ENCODE measurements at places on chromosomes 1 and 21.

- peaks cover 9% of the 10 kb centered on the region for H3K4me1 ChIP-seq
- DNase-seq: no peak
- H3K36me3 ChIP-seq: no peaks in the 10 kb centered on the region
- no peaks in the 10 kb centered on the region for H3K27me3 ChIP-seq
- no peak overlapping the region for H3K4me3 ChIP-seq
These were observed 72.5 kb downstream of the ENAH start for GRCh38 chr1:225580238-225581099.

GRCh38 chr1:93614986-93615581 is 66.6 kb downstream of the BCAR3 start:
- H3K4me1 ChIP-seq: peaks cover 32% of the 10 kb centered on the region
- no peak overlapping the region for H3K4me3 ChIP-seq
- no peaks in the 10 kb centered on the region for H3K27me3 ChIP-seq
- no peak for DNase-seq
- H3K36me3 ChIP-seq: no peaks in the 10 kb centered on the region

DNA sequence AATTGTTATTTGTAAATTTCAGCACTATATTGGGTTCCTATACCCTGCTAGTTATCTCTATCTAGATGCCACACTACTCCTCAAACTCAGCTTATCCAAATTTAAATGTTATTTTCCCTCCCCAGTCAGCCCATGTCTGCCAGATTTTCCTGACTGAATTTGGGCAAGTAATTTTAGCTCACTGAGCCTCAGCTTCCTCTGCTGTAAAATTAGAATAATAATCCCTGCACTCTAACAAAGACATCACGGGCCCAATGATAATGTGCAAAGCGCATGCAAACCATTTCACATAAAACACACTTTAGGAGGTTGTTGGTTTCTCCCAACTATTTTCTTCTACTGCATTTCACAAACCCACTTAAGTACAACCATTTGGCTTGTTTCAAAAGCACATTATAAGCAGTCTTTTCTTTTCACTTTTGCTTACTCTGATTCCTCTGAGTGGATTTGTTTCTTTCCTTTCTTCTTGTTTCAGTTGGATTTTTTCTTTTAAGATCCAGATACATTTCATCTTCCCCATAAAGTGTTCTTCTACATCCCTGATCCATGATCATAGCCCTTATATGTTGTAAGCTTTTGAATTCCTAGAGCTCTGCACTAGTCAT is 152.8 kb upstream of the DPT start:
- H3K4me3 ChIP-seq: no peak overlapping the region
- H3K27me3 ChIP-seq: no peaks in the 10 kb centered on the region
- no peak overlapping the region for H3K27ac ChIP-seq
- DNase-seq: no peak
- H3K36me3 ChIP-seq: no peaks in the 10 kb centered on the region
- peaks cover 29% of the 10 kb centered on the region for H3K4me1 ChIP-seq

DNA sequence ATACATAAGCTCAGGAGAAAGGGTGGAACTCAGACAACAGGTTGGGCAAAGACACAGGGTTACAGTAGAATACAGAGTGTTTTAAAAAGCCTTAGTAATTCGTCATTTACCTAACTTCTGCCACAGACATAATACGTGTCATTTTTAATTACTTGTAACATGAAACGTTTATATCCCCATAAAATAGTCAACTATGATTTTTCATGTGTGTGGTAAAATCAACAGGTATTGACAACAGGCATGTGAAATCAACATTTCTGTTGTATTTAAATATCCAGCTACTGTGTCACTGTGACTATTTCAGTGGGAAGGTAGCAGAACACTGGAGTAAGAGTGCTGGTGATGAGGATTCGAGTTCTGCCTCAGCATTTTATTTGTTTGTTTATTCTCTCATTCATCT is 5.7 kb downstream of the FAM163A start:
- DNase-seq: no peak
- peaks cover 24% of the 10 kb centered on the region for H3K27me3 ChIP-seq
- no peaks in the 10 kb centered on the region for H3K36me3 ChIP-seq
- H3K4me1 ChIP-seq: peaks cover 6% of the 10 kb centered on the region

GRCh38 chr21:28568692-28569091 is 424.0 kb downstream of the LTN1 start:
- H3K4me3 ChIP-seq: no peak overlapping the region
- no peaks in the 10 kb centered on the region for H3K4me1 ChIP-seq
- no peak overlapping the region for H3K27ac ChIP-seq
- no peaks in the 10 kb centered on the region for H3K36me3 ChIP-seq

DNA sequence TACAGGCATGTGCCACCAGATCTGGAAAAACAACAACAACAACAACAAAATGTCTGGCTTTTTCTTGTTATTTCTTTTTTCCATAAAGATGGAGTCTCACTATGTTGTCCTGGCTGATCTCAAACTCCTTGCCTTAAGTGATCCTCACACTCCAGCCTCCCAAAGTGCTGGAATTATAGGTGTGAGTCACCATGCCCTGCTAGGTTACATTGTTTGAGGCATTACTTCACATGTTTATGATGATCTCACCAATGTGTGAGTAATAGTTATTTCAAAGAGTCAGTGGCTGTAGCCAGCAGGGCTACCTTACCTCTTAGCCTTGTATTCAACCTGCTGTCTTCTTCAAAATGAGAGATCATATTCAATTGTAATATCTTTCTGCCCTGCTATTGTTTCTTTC is 445.7 kb downstream of the AMY1C start:
- DNase-seq: no peak
- H3K27me3 ChIP-seq: no peaks in the 10 kb centered on the region
- H3K27ac ChIP-seq: no peak overlapping the region
- H3K4me1 ChIP-seq: no peaks in the 10 kb centered on the region

DNA sequence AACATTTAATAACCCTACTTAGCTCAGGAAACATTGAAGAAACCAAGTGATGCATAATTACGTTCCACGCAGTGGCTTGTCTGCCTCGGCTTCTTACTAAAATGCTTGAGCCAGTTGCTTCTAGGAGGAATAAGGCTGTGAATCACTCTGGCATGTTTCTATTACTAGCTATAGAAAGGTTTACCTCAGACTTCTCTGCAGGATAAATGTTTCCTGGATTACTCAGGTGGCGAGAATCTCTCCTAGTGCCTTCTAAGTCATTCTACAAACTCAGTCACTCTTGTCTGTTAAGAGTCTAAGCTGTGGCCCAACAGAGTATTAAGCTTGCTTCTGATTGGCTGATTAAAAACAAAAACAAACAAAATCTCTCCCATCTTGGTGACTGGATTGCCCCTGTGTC is 92.0 kb upstream of the RALGPS2 start:
- H3K4me1 ChIP-seq: no peaks in the 10 kb centered on the region
- H3K27ac ChIP-seq: no peak overlapping the region
- no peaks in the 10 kb centered on the region for H3K36me3 ChIP-seq
- DNase-seq: no peak
- no peaks in the 10 kb centered on the region for H3K27me3 ChIP-seq
- H3K4me3 ChIP-seq: no peak overlapping the region

DNA sequence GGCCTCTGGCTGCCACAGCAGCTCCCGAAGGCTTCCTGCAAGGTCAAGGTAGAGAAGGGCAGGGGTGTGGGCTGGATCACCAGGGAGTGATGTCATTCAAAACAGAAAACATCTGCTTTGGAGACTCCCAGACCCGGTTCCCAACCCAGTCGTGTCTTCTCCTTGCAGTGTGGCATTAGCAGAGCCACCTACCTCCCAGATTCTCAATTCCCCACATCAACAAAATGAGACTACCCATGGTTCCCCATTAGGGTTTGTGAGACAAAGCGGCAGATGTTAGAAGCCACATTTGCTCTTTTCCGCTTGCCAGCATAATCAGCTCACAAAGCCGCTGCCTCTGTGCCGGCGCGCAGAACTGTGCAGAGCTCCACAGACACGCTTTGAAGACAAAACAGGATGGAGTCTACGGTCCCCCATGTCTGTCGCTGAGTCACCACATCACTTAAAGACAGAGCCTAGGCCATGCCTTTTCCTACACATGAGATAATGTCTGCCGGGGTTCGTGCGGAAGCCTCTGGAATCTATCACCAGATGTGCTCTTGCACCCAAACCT is 12.5 kb downstream of the KIF17 start:
- H3K27ac ChIP-seq: no peak overlapping the region
- no peaks in the 10 kb centered on the region for H3K4me1 ChIP-seq
- H3K4me3 ChIP-seq: no peak overlapping the region
- no peaks in the 10 kb centered on the region for H3K36me3 ChIP-seq
- H3K27me3 ChIP-seq: no peaks in the 10 kb centered on the region
- DNase-seq: no peak

GRCh38 chr21:41111681-41112080 is 56.3 kb upstream of the BACE2 start:
- H3K27ac ChIP-seq: no peak overlapping the region
- peaks cover 5% of the 10 kb centered on the region for H3K4me1 ChIP-seq
- no peak overlapping the region for H3K4me3 ChIP-seq
- DNase-seq: no peak
- no peaks in the 10 kb centered on the region for H3K36me3 ChIP-seq
- H3K27me3 ChIP-seq: no peaks in the 10 kb centered on the region

GRCh38 chr1:34396042-34396441 is 219.3 kb downstream of the C1orf94 start:
- H3K27ac ChIP-seq: no peak overlapping the region
- no peak overlapping the region for H3K4me3 ChIP-seq
- H3K36me3 ChIP-seq: no peaks in the 10 kb centered on the region
- H3K4me1 ChIP-seq: no peaks in the 10 kb centered on the region
- DNase-seq: no peak
- H3K27me3 ChIP-seq: no peaks in the 10 kb centered on the region

Data from upper lobe of right lung (tissue), 1 donor.